ENCODE measurements at places on chromosomes 2 and 18.

- peak; percentile 62 for DNase-seq
These were observed 22.7 kb upstream of the PDIA6 start for GRCh38 chr2:10835052-10835970.

DNA sequence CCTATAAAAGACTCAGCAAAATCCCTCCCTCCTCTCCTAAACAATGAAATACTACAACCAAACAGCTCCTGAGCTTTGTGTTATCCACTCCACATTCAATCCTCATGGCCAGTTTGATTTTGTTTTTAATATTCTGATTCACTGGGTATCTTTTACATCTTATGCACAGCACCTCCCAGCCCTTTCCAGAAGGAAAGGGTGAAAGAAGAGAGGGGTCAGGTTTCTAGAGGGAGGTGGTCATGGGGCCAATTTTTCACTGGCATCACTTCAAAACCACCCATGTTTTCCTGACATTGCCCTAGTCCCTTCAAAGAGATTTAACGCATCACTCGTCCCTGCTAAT, 315.6 kb downstream of the LPIN1 start:
- no peak for DNase-seq

DNA sequence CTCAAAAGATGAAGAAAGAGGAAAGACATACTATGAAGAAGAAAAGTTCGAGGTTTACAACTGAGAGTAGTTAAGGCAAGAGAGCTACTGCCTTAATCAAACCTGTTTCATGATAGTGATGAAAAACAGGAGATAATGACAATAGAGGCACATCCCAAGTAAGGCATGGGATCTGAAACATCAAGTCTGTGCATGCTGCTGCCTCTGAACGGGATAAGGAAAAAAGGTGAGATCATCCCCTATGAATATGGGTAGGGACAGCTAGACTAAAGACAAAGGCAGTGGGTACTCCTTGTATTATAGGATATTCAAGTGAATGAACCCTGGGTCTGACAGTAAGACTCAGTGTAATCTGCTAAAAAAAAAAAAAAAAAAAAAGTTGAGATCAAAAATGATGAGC, 3.0 kb downstream of the EXOC6B start:
- no peak for DNase-seq

- no peak for DNase-seq
These were observed 627.1 kb upstream of the SLC8A1 start for GRCh38 chr2:41079011-41079410.

GRCh38 chr2:170446078-170446477, 268.1 kb downstream of the MYO3B start:
- no peak for DNase-seq

GRCh38 chr18:35136248-35136647, 95.0 kb downstream of the MAPRE2 start:
- no peak for DNase-seq

- DNase-seq: no peak
These were observed 1224.8 kb downstream of the SUCLG1 start for GRCh38 chr2:83234246-83234645.

Measured in ELR (cell line).